NCI-H2081 (cell line): ENCODE measurements at places on chromosomes 3 and 15.

- peak; percentile 18 for DNase-seq
Observed at GRCh38 chr3:15330031-15330596, 2.3 kb downstream of the SH3BP5 start.

GRCh38 chr3:160398820-160399124 lies 253 bp downstream of the IFT80 start:
- DNase-seq: no peak

GRCh38 chr15:66046751-66047150 lies 177.5 kb downstream of the RAB11A start:
- DNase-seq: no peak

GRCh38 chr3:188568736-188569135 lies 414.8 kb downstream of the LPP start:
- no peak for DNase-seq

GRCh38 chr3:12479919-12480427 lies 4.3 kb upstream of the TSEN2 start:
- peak; percentile 34 for DNase-seq

GRCh38 chr15:96340598-96341512 lies 10.4 kb downstream of the NR2F2 start:
- DNase-seq: peak; percentile 65

DNA sequence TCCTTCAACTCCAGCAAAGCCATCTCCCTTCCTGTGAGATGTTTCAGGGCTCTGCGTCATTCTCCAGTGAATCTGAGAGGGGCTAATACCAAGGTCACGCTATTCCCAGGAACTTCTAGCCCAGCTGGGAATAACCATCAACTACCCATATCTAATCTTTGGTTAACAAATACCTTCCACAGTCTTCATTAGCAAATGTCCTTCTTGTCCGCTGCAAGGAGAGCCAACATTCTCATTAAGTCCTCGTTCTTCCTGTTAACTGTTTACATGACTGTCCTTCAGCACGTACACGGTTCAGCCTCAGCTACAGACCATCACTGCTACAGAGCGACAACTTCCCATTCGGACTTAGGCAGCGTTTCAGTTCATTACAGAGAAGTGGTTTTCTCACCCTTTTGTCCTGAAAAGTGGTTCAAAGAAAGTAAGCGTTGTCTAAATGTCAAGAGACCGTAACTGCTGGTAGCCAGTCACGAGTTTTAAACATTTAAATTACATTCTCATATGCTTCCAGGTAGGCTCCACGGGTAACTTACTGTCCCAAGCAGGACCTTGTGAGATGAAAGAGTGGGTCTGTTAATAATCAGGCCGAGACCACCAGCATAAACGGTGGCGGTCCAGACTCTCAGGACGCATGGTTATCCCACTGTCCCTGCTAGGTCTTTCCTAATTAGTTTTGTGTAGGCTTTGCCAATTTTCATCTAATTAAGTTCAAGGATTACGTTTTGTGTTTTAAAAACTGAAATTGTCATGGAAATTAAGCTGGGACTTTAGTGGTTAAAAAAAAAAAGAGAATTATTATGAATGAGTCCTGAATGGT lies 63.8 kb downstream of the CHSY1 start:
- no peak for DNase-seq

GRCh38 chr15:70753101-70753829 lies 10.1 kb downstream of the UACA start:
- no peak for DNase-seq

- DNase-seq: no peak
Observed at GRCh38 chr15:43889042-43889441, 62.2 kb downstream of the WDR76 start.

DNA sequence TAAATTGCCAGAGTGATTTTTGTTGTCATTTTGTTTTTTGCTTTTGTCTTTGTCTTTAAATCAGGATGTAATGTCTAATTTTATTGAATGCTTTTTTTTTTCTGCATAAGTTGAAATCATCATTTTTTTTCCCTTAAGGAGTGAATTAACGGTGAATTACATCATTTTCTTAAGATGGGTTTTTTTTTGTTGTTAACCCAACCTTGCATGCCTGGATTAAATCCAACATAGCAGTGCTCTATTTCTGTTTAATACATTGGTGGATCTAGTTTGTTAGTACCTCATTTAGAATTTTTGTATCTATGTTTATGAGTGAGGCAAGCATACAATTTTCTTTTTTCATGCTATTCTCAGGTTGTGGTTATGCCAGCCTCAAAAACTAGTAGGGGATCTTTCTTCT lies 186.4 kb upstream of the TMC3 start:
- no peak for DNase-seq

DNA sequence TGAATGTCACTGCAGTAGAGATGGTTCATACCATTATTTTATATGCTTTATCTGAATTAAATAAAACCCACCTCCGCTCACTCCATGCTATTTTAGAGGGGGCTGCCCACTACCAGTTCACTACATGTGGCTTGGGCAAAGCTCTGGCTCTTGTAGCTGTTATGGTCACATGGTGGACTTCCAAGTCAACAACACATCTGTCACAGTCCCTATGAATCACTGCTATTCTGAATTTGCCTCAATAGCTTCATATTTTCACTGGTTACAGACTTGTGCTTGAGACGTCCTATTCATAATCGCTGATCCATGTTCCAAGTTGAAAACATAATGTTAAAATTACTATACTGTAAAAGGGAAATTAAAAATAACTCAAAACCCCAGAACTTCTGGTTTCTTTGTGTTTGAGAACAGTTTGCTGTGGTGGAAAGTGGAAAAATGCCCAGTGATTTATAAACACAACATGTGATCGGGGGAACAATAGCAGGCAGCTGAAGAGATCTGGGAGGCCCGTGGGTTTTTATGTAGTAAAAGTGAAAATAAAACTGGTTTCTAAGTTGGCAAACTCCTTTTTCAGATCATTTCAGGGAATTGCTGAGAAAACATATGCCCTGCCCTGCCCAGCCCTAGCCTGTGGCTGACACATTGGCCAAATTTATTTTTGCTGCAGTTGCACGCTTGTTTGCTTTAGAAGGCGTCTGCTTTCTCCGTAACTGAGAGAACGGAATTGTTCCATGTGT lies 128.8 kb upstream of the PRR23C start:
- peak; percentile 21 for DNase-seq

DNA sequence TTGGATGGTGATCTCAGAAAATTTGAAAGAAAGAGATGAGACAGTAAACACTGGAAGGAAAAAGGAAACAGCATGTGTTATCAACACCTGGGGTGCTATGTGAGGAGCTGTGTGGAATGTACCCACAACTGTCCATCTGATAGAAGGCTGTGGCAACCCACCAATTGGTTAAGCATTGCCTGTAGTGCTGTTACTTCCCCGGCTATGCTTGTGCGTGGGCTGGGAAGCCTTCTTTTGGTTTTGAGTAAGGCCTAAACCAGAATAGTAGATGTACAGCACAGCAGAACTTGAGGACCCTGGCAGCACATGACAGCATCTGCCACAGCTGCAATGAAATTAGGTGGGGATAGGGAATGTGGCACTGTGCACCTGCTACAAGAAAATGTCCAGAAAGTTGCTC lies 184.5 kb downstream of the FHIT start:
- no peak for DNase-seq

GRCh38 chr3:65303431-65303830 lies 615.6 kb upstream of the ADAMTS9 start:
- no peak for DNase-seq

DNA sequence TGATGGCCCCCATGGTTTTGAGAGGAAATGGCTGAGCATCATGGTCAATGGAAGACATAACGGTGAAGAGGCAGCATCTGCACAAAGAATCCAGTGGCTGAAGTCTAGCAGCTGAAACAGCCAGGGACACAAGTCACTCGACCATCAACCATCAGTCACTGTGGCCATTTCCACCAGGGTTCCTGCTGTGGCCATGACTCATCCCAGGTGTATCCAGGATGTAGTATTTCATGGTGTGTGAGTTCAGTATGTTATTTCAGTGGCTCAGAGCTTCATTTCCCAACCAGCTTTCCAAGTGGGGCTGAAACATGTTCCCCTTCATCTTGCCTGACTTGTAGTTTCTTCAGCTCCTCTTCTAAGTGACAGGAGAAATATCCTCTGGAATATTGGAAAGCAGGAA lies 47.8 kb upstream of the WNT5A start:
- no peak for DNase-seq

GRCh38 chr15:60751985-60752952 lies 273.3 kb upstream of the ICE2 start:
- DNase-seq: no peak

DNA sequence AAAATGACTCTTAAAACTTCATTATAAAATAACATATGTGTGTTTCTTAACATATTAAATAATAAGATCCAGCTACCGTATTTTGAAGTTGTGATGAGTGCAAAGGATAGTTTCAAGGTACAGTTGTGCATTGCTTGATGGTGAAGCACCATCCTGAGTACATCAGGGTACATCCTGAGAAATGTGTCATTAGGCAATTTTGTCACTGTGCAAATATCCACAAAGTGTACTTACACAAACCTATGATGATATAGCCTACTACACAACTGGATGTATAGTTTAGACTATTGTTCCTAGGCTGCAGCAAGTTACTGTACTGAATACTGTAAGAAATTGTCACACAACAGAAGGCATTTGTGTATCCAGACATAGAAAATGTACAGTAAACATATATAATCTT lies 20.8 kb upstream of the TM4SF1 start:
- DNase-seq: no peak

GRCh38 chr3:191176038-191176785 lies 22.8 kb upstream of the OSTN start:
- DNase-seq: no peak

DNA sequence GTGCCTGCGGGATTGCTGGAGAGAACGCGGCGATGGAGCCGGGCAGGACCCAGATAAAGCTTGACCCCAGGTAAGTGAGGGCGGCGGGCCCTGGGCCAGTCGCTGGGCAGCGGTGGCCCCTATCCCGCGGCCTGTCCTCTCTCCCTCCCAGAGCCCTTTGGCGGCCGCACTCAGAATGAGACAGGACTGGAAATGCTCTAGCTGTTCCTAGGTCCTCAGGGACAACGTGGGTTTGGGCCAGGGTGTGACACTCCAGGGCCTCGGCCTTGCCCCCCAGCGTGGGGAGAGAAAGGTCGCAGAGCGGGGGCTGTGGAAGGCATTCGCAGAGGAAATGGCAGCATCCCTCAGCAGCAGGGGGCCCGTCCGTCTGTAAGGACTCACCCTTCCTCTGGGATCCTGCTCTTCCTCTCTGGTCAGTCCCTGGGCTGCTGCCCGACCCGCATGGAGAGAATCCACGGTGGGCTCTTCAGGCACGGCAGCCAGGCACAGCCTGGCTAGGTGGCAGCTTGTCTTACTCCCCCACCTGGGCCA lies 412 bp downstream of the SLC51A start:
- no peak for DNase-seq

DNA sequence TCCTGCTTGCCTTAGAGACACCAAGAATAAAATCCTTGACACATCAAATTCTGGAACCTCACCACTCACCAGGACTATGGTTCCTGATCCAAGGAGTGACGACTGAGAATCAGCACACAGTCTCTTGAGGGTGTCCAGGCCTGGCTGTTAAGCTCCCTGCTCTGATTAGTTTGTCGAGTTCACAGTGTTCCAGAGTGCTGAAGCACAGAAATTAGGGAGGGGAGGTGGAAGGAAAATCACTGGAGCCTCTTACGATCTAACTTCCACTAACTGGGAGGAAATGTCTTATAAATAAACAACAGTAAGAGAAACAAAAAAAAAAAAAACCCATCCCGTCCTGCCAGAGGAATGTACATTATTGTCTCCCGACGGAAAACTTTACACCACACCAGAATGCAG lies 330.2 kb downstream of the TIGIT start:
- DNase-seq: no peak

DNA sequence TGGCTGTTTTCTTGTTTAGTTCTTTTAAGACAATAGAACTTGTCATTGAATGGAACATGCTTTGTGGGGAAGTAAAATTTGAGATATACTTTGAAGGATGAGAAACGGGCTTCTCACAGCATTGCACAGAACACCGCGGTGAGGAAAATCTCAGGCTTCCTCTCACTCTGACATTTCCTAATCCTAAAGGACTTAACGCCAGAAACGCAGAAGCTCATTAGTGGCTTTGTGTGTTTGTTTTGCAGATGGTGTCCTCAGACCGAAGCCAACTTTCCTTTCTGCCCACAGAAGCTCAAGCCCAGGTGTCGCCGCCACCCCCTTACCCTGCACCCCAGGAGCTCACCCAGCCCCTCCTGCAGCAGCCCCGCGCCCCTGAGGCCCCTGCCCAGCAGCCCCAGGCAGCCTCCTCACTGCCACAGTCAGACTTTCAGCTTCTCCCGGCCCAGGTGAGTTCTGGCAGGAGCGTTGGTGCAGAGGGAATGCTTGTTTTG lies 78.9 kb upstream of the BLM start:
- DNase-seq: peak; percentile 37

DNA sequence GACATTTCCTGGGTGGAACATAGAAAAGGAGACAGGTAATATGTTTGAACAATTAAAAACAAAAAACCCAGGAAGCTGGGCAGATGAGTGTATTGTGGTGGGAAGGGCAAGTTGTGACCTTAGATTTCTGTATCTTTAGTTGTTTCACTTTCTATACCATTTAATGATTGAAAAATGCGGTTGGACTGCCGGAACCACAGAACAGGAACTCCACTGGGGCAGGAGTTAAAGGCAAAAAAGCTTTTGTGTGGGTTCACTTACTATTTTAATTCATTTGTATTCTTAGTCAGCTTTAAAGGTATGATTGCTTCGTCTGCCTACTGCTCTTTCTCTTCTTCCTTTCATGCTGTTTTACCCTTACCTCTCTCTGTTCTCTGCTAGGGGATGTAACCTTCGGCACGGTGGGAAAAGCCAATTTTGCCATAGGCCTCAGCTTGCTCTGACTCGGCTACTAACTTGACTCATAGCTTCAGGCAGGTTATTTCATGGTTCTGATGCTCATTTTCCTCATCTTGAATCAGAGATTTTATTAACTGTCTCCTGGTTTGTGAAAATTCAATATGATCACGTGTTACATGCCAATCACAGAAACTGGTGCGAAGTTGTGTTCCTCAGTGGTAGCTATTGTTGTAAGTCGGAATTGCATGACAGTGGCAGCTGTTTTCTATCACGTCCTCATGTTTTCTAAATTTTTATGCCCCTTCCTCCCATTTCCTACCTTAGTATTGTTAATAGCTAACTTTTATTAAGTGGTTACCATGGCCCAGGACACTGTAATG lies 1.6 kb upstream of the MCTP2 start:
- DNase-seq: no peak

DNA sequence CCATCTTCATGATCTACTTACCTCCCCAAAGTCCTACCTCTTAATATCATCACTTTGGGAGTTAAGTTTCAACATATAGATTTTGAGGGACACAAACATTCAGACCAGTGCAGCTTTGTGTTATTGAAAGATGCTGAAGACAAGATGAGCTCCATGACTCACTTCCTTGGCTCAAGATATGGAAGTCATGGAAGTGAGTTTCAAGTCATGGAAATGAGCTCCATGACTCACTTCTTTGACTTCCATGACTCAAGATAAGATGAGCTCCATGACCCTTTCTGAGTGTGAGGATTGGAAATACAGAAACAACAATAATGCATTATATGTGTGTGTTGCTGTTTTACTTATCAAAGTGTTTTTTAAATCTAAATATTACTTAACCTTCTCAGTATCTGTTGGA lies 170.2 kb upstream of the TPRG1 start:
- DNase-seq: no peak

- DNase-seq: no peak
Observed at GRCh38 chr3:150423761-150424160, 15.7 kb downstream of the TSC22D2 start.

GRCh38 chr3:126416943-126417342 lies 22.2 kb downstream of the CFAP100 start:
- no peak for DNase-seq

GRCh38 chr3:141556034-141556433 lies 69.2 kb downstream of the RASA2 start:
- DNase-seq: no peak

- DNase-seq: no peak
Observed at GRCh38 chr3:181691901-181692300, 19.8 kb upstream of the SOX2 start.
